Stimulated activated naive B cell treated with anti-CD40 and anti-IgM and Interleukin-4, amounts not matched to agents 10 μg/mL and 1 μg/mL and 100 μg/mL, for 72 hours (primary cell): ENCODE measurements at places on chromosomes 7 and 10.

DNA sequence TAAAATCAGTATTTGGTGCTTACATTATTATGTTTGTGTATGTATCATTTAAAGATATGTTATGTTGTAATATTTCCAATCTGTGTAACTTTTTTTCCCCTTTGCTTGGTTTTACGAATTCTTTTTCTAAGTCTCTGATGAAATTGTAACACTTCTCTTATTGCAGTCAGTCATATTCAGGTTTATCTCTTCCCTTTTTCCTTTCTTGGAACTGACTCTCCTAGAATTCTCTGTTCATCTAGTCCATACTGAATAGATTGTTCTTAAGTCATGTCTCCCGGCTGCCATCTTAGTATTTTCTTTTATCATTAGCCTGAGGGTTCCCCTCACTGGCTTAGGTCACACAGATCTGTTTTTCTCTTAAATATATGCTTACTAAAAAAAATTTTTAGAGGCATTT, 44.6 kb downstream of the PHTF2 start:
- DNase-seq = no peak

DNA sequence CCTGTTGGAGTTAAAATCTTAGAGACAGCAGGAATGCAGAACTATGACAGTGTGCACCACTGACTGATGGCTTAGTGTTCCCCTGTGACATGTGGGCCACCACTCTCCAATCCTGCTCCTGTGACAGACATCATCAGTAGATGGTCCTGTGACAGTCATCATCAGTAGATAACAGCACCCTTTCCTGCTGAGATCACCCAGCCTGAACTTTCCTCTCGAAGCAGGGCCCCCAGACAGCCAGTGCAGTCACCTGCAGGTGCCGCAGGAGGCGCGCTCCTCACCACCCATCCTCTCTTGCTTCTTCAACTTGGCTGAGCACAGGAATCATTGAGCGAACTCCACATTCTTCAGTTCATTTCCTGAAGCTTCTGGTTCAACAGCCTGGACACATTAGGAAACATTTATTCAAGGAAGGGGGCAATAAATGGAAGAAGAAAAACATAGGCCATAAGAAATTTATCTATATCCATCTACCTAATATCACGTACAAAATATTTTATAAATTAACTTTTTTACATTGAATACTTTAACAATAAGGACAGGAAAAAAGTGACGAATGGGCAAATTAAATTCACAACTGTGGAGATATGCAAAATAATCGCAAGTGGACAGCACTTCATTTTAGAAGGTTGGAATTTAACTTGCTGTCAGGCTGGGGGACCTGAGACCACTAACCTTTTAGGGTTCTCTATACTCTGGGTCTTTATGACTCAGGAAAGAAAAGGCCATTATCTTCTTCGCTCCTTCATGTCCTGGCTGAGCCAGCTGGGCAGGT, 32.0 kb upstream of the MKI67 start:
- no peak for DNase-seq

DNA sequence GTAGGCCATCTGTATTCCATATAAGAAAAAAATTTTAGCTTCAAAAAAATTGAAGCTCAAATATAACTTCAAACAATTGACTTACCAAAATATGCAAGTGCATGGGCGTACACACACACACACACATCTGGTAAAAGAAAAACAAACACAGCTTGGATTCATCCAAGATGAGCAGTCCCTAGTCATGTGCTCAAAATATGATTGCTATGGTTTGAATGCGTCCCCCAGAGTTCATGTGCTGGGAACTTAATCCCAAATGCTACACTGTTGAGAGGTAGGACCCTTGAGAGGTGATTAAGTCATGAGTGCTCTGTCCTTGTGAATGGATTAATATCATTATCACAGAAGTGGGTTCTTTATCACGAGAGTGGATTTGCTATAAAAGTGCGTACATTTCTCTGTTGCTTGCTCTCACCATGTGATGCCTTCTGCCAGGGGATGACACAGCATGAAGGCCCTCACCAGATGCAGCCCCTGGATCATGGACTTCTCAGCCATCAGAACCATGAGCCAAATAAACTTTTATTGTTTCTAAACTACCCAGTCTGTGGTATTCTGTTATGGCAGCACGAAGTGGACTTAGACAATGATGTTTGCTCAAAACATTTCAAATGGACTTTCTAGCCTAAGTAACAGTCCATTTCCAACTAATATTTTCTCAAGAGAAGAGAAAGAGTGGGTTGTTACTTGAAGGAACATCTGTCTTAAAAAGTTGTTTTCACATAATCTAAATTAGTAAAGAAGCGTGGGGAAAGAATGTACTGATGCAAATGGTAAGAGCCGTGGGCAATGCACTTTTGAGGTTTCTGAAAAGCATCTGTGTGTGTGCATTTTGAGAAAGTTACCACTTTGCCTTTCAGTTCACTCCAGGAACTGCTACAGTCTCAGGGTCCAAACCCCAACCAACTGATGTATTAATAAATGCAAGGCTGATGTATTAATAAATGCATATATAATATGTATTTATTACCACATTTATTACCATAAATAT, 15.1 kb upstream of the SVIL start:
- DNase-seq = no peak

GRCh38 chr10:5466451-5467206, 32.7 kb downstream of the CALML5 start:
- no peak for DNase-seq

DNA sequence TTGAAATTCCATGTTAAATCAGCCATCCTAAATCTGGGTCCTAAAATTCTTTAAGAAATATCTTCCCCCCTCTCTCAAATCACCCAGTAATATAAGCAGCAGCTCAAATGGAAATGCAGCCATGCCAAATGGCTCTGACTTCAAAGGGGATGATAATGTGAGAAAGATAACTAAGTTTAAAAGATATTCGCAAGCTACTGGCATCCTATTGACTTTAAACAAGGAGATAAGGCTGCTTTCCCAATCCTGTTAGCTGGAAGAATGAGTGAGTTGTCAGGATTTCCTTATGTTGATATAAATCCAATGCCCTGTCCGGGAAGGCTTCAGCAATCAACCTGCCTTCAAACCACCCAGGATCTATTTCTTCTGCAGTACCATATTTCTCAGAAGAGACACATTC, 172.0 kb downstream of the FANK1 start:
- DNase-seq = no peak
